ENCODE measurements at places on chromosomes 4 and X.

GRCh38 chr4:35461931-35462659 is 782.2 kb downstream of the ARAP2 start:
- DNase-seq: no peak

DNA sequence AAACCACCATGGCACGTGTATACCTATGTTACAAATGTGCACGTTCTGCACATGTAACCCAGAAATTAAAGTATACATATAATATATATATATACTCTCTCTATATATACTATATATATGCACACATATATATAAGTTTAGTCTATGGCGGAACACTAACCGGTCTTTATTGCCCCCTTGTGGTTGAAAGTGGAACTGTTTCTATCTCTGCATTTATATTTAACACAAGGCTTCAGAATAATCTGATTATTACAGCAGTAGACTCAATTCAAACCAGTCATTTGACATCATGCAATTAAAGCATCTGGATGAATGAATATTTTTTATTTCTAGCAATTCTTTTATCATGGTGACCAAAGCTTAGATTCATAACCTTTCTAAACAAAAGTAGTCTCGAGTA is 14.6 kb downstream of the RAB9B start:
- no peak for DNase-seq

DNA sequence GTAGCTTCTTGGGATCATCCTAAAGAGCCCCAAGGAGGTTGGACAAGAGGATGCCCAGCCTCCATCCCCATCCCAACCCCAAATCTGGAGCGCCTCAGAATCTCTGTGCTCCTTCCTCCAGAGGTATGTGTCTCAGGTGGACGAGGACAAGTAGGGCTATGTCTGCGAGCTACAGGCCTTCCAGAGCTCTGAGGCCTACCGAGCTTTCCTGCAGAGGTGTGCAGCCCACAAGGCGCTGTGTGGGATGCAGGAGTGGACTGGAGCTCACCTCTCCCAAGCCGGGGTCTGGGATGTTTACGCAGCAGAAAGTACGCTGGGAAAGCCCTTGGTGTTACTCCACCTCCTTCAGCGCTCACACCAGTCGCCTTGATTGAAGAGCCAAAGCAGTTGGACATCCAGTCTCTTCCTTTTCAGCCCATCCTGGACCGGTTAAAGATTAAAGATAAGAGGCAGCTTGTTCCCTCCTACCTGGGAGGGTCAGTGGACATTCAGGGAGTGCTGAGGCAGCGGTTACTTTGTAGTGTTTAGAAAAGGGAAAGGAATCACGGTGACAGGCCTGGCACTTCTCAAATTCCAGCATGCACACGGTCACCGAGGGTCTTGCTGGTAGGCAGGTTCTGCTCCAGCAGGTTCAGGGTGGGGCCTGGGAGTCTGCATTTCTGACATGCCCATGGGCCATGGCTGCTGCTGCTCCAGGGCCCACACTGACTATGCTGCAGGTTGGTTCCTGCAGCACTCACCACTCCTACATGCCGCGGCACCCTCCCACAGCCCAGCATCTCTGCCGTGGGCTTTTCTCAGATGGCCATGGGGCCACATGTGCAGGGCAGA is 29.5 kb upstream of the JAKMIP1 start:
- no peak for DNase-seq

DNA sequence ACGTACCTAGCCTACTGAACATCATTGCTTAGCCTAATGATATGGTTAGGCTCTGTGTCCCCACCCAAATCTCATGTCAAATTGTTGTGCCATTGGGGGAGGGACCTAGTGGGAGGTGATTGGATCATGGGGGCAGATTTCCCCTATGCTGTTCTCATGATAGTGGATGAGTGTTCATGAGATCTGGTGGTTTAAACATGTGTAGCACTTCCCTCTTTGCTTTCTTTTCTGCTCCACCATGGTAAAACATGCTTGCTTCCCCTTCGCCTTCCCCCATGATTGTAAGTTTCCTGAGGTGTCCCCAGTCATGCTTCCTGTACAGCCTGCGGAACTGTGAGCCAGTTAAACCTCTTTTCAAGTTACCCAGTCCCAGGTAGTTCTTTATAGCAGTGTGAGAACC is 102.6 kb downstream of the RAPGEF2 start:
- DNase-seq: no peak

DNA sequence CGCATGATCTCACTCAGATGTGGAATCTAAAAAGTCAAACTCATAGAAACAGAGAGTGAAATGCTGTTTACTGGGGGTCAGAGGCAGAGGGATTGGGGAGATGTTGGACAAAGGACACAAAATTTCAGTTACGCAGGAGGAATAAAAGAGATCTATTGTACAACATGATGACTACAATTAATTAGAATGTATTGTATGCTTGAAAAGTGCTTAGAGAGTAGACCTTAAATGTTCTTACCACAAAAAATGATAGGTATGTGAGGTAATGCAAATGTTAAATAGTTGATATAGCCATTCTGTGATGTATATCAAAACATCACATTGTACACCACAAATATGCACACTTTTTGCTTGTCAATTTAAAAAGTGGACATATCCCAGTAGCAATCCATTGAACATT is 36.1 kb upstream of the PHKA2 start:
- no peak for DNase-seq
